ENCODE measurements at places on chromosomes 11 and 22.

DNA sequence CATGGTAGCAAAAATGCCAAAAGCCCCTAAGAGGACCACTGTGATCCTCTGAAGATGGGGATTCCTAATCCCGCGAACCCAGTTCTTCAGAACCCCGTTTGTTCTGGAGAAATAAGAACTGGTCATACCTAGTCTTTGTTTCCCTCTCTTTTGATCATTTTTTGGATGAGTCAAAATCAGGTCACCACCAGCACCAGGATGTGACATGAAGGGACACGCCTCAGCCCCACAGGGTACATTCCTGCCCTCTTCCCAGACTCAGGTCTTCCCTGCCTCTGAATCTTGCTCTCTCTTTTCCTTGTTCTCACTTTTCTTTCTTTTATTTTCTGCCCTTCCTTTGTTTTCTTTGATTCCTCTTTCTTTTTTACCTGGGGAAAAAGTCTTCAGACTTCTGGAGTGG, 14.6 kb upstream of the ANO1 start:
- DNase-seq, result no peak

GRCh38 chr11:12528487-12528886, 145.7 kb upstream of the TEAD1 start:
- no peak for DNase-seq

GRCh38 chr11:36345084-36345511, 49.0 kb downstream of the PRR5L start:
- DNase-seq, result no peak

DNA sequence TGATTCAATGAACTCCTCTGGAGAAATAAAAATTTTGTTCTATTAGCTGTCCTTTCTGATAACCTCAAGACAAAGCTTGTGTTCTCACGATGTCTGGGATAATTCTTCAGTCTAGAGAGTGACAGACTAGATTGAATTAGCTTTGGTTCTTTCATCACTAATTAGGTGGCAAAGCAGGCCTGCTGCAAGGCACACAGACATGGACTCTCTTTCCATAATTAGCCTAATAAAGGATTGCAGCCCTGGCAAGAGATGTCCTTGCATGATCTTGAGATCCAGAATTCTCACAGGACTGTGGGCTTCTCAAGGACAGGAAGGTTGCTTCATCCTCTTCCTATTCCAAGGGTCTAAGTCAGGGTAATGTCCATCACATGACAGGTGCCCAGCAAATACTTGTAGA, 245.6 kb upstream of the ZC3H12C start:
- DNase-seq, result no peak

- no peak for DNase-seq
These were observed 5.4 kb upstream of the IGLL5 start for GRCh38 chr22:22882033-22882717.

GRCh38 chr11:130214861-130215530, 55.4 kb downstream of the ST14 start:
- no peak for DNase-seq

DNA sequence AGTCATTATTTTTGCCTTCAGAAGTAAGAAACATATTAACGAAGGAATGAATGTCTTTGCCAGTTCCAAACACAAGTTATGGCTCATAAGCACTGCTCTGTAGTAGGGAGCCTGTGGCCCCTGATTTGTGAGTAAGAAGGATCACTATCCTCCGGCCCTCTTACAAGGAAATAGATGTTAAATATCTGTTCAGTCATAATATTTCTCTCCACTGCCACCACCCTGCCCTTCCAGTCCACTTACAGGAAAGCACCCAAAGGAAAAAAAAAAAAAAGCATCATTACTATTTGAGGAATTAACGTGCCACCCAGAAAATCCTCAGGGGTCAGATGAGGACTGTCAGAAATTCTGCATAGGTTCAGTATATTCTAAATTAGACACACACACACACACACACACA, 123.4 kb downstream of the ETS1 start:
- no peak for DNase-seq

DNA sequence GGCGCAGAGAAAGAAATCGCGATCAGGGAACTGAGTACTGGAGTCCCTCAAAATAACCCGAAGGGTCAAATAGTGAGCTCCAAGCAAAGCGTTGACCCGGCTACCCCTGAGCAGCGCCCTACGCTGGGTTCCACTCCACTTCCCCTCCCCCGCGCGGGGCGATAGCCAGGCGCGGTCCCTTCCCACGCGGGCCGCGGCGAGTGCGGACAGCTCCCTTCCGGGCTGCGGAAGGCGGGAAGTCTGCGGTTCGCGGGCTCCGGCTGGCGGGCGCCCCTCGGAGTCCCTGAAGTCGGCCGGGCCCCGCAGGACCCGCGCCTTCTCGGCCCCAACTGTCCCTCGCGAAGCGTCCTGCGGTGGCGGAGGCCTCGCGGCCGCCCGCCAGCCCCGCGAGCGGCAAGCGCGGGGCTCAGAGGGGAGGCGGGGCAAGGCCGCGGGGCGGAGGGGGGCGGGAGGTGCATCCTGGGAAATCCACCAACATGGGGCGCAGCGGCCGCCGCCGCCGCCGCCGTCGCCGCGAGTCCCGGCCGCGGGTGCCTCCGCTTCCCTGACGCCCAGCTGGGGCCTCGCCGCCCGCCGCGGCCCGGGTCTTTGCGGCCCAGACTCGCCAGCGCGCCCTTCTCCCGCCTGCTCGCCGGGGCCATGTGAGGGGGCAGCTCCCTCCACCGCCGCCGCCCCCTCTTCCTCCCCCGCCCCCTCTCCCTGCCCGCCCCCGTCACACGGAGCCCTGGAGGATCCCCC, at the start of gene QSER1:
Gene QSER1, plus strand, starts transcription at position 457 of the 738 bp plus-strand sequence. CDS start 315 bp downstream, outside the sequence.
- peak; percentile 77 for DNase-seq

Data from GM12892 (cell line).